ENCODE measurements at places on chromosomes 4 and X.

DNA sequence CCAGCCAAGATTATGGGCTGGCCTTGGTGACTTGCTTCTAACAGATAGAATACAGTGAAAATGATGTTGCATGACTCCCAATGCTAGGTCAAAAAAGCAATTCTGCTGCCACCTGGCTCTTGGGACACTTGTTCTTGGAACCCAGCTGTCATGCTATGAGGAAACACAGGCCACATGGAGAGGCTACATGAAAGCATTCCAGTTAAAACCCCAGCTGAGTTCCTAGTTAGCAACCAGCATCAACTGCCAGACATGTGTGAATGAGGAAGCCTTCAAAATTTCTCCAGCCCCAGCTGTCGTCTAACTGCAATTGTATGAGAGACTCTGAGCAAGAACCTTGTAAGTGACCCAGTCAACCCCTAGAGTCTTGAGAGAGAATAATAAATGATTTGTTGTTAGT is 105.2 kb upstream of the FGF16 start:
- DNase-seq: no peak

DNA sequence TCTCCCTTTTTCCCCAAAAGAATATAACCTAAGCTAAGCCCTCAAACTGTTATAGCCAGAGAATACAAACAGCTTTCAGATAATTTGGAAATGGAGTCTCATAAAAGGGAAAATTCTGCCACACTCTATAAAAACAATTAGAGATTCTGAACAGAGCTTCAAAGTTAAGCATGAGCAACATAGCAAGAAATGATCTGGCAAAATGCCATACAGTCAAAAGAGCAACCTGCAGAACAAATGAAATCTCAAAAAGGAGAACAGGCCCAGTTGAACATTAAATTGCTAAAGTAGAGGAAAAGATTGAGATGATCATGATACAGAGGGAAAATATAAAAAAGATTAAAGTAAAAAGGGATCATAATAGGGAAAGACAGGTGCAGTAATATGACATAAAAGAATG is 250.5 kb downstream of the TLL1 start:
- DNase-seq: no peak

- DNase-seq: no peak
These were observed 835 bp downstream of the TDO2 start for GRCh38 chr4:155904331-155904730.

DNA sequence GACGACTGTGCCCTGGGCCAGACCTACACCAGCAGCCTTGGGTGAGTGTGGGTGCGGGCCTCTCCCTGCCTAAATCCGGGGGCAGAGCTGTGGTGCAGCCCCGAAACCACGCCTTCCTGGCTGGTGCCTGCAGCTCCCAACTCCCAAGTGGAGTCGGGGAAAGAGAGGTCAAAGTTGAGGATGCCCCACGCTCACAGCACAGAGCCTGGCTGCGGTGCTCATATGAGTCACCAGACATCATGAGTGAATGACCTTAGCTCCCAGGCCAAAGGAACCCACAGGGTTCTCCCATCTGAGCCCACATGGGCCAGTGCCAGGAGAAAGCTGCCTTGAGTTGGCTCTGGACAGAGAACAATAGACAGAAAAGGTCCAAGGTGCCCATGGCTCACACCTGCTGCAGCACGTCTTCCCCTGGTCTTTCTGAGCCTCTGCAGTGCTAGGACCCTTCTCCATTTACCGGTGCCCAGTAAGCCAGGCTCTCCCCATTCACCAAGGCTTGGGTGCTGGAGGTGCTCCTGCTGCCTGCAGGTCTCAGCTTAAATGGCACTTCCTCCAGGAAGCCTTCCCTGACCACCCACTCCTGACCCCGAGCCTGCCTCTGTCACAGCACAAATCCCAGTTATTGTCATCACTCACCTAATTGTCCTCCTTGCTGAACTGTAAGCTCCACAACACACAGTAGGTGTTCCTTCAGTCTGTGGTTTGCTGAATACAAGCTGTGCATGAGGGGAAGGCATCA is 224.2 kb downstream of the AFAP1 start:
- DNase-seq: no peak

GRCh38 chrX:136146614-136147314 is 569 bp upstream of the FHL1 start:
- DNase-seq: no peak

GRCh38 chrX:151177141-151178027 is 1.0 kb downstream of the GPR50 start:
- no peak for DNase-seq

DNA sequence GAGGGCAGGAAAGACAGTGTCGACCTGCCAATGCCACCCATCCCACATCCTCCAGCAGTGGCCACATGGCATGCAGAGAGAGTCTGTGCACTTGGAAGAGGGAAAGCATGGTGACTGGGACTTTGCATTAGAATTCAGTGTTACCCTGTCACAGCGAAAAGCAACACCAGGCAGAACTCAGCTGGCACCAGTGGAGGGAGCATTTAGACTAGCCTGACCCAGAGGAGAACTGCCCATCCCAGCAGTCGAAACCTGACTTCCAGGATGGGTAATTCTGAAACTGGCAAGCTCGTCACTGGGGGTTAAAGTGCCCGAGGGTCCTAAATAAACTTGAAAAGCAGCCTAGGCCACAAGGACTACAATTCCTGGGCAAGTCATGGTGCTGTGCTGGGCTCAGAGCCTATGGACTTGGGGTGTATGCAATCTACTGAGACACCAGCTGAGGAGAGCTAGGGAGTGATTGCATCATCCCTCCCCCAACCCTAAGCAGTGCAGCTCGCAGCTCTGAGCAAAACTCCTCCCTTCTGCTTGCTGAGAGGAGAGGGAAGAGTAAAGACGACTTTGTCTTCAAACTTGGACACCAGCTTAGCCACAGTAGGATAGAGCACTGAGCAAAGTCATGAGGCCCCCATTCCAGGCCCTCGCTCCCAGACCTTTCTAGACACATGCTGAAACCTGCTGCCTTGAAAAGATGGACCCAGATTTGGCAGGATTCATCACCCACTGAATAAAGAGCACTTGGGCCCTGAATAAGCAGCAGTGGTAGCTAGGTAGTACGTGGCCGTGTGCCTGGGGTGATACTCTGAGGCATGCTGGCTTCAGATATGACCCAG is 68.8 kb downstream of the DDX60L start:
- DNase-seq: no peak

GRCh38 chr4:18014269-18014668 is 7.3 kb downstream of the LCORL start:
- DNase-seq: no peak

DNA sequence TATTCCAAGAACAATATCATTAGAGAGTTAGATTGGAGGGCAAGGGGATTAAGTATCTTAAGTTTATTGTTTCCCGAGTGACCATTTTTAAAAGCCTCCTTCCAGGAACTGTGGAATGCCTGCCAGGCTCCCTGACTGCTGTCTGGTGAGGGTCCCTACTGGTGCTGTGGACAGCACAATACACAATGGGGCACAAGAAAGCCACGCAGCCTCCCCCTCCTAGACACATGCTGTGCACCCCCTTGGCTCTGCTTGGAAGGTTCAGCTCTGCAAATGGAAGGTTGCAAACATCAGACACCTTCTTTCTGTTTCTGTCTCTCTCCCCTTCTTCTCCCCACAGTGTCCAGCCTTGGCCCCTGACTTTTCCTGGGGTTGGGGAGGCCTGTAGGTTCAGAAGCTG is 153.2 kb downstream of the SHROOM3 start:
- DNase-seq: no peak

DNA sequence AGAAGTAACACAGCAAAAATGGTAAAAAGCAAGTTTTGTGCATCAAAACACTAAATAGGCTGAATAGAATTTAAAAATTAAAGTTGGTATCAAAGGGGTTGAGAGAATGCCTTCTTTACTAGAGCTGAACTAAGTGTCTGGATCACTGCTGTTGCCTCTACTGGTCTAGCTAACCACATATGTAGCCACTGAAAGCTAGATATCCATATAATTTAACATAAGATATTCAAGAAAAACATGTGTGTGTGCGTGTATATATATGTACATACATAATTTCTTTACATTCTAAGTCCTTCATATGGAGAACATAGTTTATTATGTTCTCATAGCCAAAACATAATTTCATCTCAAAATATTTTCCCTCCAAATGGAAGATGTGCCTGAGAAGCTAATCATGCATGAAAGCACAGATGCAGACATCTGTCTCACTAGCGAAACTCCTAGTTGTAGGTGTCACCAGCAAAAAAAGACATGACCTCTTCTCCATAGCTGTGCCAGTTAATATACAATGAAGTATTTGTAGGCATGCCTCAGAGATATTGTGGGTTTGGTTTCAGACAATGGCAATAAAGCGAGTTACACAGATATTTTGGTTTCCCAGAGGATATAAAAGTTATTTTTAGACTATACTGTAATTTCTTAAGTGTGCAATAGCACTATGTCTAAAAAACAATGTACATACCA is 47.3 kb downstream of the PDE5A start:
- no peak for DNase-seq

DNA sequence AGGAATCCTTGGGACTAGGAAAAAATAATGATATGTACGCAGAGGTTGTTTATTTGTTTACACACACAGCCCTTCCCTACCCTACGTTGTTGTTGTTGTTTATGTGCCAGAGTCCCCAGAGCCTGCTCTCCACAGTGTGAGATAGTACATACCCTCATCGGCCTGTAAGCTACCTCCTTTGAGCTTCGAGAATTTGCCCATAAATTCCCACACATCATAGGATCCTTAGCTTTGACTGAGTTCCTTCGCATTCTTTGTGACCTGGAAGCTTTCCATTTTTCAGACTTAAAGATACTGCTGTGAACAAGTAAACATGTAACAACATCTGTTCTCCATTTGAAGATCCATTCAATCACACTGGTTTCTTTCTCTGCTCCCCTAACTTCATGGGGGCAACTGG is 114.5 kb downstream of the IRF2 start:
- no peak for DNase-seq

DNA sequence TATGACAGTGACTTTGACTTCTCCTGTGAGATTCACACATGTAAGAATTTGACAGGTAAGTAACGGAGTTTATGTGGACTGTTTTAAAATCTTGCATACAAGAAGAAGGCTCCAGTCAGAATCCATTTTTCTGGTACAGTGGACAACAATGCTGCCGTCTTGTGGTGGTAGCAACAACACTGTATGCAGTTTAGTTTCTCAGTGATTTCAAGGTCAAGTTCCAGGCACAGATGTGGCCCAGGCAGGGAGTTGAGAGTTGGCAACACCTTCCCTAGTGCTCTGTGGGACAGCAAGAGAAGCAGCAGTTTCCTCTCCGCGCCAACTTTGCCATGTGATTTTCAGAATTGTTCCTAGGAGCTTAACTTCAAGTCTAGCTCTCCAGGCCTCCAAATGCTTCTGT is 56.0 kb upstream of the STPG2 start:
- DNase-seq: no peak

- DNase-seq: no peak
These were observed 30.3 kb downstream of the TLR10 start for GRCh38 chr4:38752372-38752940.
